ENCODE measurements at places on chromosomes 1 and 21. TPM values are rescaled to one million over a fixed set of nuclear protein-coding genes. Genes with fewer than 3 reads are reported as not detected.

Gene BTBD19
- polyA plus RNA-seq: 22.3 TPM

Gene C1QB
- polyA plus RNA-seq: 18.9 TPM

Gene CASZ1
- polyA plus RNA-seq: 21.4 TPM

Gene CD34
- 149 TPM for polyA plus RNA-seq

Gene ANGPTL1
- 12.6 TPM for polyA plus RNA-seq

Gene ATAD3C
- polyA plus RNA-seq: 2.4 TPM

Gene FNDC10
- 1.5 TPM for polyA plus RNA-seq

Gene CAPZA1
- 149 TPM for polyA plus RNA-seq

Gene LIN28A
- 0.08 TPM for polyA plus RNA-seq

Gene GSTM5
- 73.8 TPM for polyA plus RNA-seq

Gene REN
- polyA plus RNA-seq: 0.21 TPM

Gene SYTL1
- 5.9 TPM for polyA plus RNA-seq

Gene CATSPERE
- polyA plus RNA-seq: 3.0 TPM

Gene PTPRU
- 13.3 TPM for polyA plus RNA-seq

Gene EXTL1
- 0.49 TPM for polyA plus RNA-seq

Gene BCL10
- 24.7 TPM for polyA plus RNA-seq

GRCh38 chr1:52659851-52660596 is 27.1 kb downstream of the SHISAL2A start:
- DNase-seq: no peak

GRCh38 chr1:228018961-228019721 is 12.3 kb downstream of the WNT3A start:
- no peak for DNase-seq

DNA sequence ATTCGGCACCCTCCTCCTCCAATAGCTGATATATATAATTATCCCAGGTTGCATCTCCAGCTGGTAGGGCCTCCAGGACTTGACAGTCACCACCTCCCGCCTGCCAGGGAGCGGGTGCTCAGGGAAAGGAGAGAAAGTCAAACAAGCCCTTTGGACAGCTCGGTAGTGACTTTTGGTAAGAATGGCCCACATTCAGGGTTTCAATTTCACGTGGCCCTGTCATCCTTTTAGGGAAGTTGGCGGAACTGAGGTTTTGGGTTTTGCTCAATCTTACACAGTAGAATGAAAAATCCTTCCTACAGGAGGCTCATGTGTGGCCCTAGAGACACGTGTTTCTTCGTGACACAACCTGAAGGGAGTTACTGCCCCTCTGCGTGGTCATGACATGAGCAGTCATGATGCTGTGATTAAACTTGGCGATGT is 44.2 kb downstream of the CAPN8 start:
- no peak for DNase-seq

- peak; percentile 71 for DNase-seq
Observed at GRCh38 chr1:23984417-23985186, 4.5 kb upstream of the SRSF10 start.

GRCh38 chr1:1230656-1231399 is 973 bp downstream of the SDF4 start:
- DNase-seq: no peak

GRCh38 chr1:246291127-246291526 is 216.0 kb downstream of the SMYD3 start:
- no peak for DNase-seq

DNA sequence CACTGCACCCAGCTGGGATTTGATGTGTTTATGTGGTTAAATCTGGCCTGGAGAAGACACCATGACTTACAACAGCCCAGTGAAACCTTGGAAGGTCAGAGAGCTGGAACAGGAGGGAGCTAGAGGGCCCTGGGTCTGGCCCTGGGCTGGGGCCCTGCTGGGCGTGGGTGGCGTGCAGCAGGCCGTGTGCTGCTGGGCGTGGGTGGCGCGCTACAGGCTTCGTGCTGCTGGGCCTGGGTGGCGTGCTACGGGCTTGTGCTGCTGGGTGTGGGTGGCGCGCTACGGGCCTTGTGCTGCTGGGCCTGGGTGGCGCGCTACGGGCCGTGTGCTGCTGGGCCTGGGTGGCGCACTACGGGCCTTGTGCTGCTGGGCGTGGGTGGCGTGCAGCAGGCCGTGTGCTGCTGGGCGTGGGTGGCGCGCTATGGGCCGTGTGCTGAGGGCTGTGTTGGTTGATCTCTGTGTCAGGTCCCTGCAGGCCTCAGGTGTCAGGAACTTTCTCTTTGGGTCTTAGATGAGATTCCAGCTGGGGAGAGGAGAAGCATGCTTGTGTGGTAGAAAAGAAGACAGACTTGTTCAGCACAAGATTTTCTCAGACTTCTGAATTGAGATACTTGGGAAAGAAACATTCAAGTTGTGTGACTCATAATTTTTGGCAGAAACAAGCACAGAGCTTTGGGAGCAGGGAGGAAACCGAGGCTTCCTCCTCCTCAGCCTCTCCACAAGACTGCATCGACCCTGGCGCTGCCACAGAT is 66.0 kb downstream of the COL18A1 start:
- DNase-seq: no peak

- DNase-seq: no peak
Observed at GRCh38 chr1:206933333-206933945, 11.7 kb upstream of the FCMR start.

DNA sequence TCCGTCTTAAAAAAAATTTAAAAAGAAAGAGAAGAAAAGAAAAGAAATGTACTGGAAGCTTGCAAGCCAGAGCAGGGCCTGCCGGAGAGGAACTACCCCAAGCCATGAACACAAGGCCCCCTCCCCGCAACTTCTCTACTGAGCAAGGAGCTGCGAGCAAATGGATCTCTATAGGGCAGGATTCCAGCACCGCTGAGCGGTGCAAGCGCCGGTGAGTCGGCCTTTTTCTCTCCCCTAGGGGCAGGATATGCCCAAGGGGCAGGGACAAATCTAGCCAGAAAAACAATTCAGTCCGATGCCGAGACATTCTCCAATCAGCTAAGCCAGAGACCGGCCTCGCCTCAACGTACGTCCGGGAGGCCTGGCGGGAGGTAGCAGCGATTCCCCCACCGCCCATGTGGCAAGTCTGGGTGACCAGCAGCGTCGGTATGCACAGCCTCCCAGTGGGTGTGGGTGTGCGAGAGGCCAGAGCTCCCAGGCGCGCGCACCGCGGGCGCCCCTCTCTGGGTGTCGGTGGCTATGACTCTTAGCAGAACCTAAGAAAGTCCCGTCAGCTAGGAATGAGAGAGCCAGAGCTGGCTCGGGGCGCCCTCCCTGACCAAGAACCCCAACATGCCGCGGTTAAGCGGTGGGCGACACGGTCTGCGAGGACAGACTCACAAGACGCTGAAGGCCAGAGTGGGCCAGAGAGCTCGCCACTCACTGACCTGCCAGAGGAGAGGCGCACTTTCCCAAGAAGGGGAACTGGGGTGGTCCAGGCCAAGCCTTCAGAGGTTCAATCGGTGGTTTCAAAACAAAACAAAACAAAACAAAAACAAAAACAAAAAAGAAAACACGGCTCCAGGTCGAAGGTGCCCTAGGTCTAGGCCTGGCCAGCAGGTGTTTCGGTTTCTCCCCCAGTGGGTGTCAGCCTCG is 1.9 kb downstream of the CSMD2 start:
- no peak for DNase-seq

DNA sequence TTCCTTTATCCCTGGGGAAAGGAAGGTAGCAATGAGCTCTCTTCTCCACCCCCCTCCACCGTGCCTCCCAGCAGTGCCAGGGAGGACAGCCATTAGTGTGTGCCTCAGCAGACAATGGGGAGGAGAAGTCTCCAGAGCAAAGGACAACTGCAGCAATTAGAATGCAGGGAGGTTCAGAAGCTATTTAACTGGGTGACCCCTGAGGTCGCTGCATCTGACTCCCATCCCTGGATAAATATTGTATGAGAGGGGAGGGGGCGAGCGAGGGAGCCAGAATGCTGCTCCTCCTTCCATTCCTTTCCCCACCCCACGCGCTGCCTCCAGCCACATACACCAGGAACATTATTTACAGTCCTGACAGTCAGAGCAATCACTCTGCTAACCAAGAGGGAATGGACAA is 59.0 kb downstream of the ERI3 start:
- DNase-seq: no peak

GRCh38 chr1:47690341-47691250 is 252.8 kb downstream of the FOXD2 start:
- DNase-seq: no peak

DNA sequence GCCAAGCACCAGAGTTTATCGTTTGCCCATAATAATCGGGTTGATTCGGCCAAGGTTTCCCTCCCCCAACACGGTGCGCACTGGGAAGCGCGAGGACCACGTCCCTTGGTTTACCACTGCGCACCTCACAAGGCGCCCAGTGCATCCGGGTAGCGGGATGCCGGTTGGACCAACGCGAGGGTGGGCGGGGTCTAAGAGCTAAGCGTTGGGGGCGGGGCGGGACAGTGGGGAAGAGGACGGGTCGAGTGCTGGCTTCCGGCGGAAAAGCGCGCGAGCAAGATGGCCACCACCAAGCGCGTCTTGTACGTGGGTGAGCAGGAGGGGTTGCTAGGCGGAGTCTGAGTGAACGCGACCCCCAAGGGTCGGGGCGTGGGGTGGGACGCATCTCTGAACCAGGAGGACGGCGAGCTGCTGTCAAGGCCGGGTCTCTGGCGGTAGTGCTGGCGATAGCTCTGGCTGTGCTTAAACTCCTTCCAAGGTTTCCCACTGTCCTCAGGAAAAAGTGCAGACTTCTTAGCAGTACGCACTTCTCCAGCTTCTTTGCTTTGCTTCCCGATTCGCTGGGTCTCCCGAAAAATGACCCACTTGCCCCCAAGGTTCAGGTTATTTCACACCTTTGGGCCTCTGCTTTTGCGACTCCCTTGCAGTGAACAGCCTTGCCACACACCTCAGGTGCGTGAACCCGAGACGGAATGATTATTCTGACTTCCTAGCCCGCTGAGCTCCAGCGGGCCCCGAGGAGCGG is at the start of gene PPIE:
Gene PPIE, plus strand, starts transcription at position 261 of the 745 bp plus-strand sequence. Its CDS starts 19 bp downstream, at position 280.
- DNase-seq: peak; percentile 85

- no peak for DNase-seq
Observed at GRCh38 chr21:35538386-35538785, 489.3 kb upstream of the RUNX1 start.

- peak; percentile 52 for DNase-seq
Observed at GRCh38 chr1:112110031-112110430, 120.6 kb upstream of the KCND3 start.

- DNase-seq: no peak
Observed at GRCh38 chr1:226203240-226203639, 16.7 kb upstream of the ACBD3 start.

DNA sequence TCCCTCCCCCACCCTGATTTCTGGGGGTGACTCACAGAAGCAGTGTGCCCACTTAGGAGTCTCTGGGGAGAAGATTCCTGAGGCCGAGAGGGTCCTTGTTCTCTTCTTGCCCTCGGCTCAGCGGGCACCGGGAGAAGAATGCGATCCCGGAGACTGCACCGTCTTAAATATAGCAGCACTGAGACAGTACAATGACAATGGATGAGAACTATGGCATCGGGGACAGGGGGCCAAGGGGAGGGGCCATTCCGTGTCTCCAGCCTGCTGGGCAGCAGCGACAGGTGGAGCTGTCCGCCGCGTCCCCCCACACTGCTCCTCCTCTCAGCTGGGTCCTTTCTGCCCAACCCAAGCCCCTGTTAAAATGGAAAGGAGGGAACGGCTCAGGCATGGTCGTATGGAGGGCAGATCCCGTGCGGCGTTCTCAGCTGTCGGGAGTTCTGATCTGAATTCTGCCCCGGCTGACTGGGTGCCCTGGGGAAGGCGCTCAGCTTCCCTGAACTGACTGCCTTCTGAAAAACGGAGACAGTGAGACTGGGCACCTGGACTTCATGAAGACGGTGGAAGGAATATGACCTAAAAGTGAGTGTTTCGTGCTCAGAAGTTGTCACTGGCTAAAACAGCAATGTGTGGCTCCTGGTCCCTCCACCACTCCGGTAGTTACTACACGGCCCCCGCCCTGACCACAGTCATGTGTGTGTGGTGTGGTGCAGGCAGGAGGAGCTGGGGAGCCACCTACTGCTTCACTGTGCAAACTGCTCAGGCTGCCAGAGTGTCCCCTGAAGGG is at the start of gene MYOM3:
Gene MYOM3, minus strand, starts transcription at position 140 of the 784 bp plus-strand sequence. CDS start 3,499 bp downstream, outside the sequence.
- peak; percentile 34 for DNase-seq

DNA sequence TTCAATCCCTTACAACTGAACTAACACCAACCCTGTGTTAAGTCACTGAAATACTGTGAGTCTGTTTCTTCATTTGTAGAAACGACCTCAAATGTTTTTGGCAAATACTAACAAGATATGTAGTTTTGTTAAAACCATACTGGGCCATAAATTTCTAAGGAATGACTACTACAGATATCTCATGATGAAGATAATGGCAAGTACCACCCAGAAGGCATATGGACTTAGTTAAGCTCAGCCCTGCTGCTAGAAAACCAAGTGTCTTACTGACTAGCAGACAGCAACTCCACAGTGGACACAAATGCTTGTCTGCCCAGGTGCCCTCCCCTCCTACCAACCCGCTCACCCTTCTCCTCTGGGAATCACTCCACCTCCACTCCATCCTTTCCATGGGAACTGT is 44.5 kb upstream of the BMP8B start:
- no peak for DNase-seq

- DNase-seq: no peak
Observed at GRCh38 chr1:35640380-35641232, 720 bp downstream of the PSMB2 start.

DNA sequence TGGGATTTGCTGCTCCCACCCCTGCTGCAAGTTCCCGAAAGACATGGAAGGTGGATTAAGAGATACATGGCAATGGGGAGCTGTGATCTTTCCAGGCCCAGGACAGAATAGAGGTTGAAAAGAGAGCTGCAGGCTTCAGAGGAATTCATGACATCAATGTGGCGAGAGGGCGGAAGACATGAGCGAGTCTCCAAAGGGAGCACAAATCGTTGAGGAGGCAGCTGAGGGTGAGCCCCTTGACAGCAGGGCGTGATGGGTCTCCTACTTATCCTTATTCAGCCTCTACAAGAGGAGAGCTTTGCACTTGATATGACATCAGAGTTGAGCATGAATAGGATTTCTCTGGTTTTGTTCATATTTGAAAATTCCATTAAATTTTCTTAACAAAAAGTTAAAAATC is 45.5 kb upstream of the TACSTD2 start:
- DNase-seq: no peak

GRCh38 chr21:23921670-23922418 is 1685.4 kb downstream of the MRPL39 start:
- DNase-seq: no peak

GRCh38 chr1:45348020-45348419 is 7.8 kb upstream of the MUTYH start:
- DNase-seq: no peak
